ENCODE measurements at places on chromosomes 6 and 20. TPM values are rescaled to one million over a fixed set of nuclear protein-coding genes. Genes with fewer than 3 reads are reported as not detected.
A peak's percentile ranks its signal among the peaks of the same experiment; 100 is the strongest.

GRCh38 chr20:48065833-48066232 lies 280.6 kb upstream of the SULF2 start:
- DNase-seq: no peak

- no peak for DNase-seq
Measured at GRCh38 chr6:134557509-134557908, 239.6 kb upstream of the SGK1 start.

- no peak for DNase-seq
Measured at GRCh38 chr6:87932361-87932760, 115.3 kb upstream of the SPACA1 start.

DNA sequence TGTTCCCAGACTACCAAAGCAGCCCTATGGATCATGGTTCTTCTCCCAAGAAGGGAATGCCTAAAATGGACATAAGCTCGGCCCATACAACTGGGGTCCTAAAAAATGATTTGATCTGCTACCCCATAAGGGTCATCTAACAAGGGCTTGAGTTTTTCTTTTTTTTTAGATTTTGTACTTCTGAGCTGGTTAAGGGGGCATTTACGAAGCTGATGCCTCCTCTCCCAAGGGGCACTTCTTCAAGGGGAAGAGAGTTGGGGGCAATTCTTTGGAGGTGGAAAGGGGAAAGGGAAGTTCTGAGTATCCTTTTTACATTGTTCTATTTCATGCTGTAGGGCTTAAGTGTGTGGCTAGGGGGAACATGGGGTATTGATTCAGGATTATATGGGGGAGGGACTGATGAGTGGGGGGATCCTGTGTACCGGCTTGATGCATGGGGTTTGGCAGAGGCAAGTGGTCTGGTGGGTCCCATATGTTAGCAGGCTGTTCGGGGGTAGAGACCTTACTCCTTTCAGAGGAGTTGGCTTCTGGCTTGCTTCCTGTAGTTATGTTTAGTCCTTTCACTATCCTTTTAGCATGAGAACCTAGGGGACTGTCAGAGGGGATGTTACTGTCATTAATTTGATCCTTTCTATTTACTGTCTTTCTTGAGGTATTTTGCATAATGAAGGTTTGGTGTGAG lies 8.1 kb upstream of the ZNFX1 start:
- DNase-seq: no peak

DNA sequence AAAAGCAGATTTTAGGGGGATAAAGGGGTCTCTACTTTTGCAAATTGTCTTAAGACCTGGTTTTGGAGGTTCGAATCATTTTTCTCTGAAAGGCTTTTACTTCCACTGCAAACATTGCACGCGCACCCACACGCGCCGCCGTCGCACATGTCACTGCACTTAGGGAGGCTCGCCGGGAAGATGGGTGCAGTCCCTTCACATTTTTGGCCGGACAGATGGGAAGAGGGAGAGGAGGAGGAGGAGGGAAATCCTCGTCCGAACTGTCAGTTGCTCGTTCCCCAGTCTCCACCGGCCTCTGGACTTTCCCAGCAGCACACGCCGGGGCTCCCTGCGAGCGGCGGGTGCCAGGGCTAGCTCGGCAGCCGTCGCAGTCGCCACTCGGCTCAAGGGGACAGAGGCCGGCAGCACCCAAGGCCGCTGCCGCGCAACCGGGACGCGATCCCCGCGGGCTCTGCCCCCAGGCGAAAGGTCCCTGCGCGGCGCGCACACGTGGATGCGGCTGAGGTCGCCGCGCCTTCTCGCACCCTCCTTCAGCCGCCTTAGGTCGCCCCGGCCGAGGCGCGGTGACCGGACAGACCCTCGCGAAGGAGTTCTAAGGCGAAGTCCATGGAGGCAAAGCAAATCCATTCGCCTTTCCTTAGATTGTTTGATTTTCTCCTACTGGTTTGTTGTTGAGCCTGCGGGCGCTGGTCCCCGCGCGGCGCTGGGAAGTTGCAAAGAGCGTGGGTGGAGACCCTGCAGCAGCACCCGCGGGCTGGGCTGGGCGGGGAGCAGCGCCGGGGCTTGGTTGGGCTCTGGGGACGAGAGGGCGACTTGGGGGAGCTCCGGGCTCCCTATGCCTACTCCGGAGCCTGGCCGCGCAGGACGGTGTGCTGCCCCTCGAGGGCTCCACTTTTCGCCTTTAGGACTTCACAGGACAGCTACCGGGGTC lies 1.2 kb downstream of the MYB start:
- DNase-seq: peak; percentile 64

DNA sequence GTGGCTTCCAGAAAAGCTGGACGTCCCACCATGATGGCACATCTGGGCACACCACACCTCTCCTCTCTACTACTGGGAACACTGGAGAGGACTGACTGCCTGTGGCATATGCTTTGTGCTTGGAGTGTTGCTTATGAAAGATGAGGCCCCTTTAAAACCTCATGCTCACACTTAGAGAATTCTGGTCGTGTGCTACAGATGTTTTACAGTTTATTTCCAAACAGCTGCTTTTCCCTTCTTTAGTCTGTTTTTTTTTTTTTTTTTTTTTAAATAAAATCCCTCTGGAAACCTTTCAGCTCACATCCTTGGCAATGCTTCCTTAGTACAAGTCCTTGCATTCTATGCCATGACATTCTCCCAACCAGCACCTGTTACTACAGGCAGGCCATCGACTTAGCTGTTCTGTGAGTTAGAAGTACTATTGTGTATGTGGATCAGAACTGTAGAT lies 60.3 kb downstream of the BMP6 start:
- no peak for DNase-seq

DNA sequence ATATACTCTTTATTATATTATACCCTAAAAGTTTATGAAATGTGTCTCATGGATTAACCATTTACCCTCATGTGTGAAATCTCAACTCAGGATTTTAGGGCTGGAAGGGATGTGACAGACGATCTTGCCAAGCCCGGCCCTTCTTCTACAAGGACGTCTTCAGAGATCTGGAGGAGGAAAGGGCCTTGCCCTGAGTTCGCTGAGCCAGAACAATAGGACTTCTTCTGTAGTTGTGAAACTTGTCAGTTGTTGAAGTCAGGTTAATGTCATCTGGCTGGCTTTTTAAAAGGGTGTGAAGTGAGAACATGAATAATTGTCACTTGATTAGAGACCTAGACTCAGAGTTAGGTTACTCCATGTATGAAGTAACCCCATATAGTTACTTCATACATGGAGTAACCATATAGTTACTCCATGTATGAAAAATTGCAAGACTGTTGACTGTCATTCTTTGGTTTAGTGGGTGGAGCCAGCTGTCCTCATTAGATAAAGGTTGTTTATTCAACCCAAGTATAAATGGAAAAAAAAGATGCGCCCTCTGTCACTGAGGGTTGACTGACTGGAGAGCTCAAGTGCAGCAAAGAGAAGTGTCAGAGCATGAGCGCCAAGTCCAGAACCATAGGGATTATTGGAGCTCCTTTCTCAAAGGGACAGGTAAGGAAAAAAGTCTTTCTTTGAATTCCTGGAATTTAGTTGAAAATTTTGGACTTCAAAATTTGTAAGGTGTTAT lies at the start of gene ARG1:
ARG1 (plus strand) TSS at position 541 of the 730 bp plus-strand sequence; CDS start at position 598, 57 bp downstream.
- DNase-seq: no peak

- DNase-seq: no peak
Measured at GRCh38 chr6:3204921-3205320, 22.5 kb downstream of the TUBB2B start.

GRCh38 chr20:21280522-21281016 lies 22.6 kb upstream of the XRN2 start:
- DNase-seq: no peak

DNA sequence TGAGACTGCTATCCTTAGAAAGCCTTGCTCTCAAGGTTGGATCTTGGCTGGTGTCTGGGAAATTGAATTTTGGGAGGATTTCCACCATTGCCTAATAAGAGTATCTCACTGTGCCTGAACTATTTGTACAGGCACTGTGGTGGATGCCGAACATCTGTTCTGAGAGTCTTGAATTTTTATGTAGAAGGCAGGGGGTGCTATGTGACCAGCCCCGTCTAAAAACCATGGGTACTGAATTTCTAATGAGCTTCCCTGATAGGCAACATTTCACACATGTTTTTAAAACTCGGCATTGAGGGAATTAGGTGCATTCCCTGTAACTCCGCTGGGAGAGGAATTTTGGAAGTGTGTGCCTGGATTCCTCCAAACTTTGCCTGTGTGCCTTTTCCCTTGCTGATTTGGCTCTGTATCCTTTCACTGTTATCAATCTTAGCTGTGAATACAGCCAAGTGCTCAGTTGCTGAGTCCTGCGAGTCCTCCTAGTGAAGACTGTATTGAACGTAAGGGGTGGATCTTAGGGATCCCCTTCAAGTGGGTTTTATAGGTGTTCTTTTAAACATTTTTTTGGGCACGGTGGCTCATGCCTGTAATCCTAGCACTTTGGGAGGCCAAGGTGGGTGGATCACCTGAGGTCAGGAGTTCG lies 27.6 kb upstream of the SCAF8 start:
- no peak for DNase-seq

GRCh38 chr20:16552015-16552414 lies 21.2 kb downstream of the KIF16B start:
- no peak for DNase-seq

- no peak for DNase-seq
Measured at GRCh38 chr20:8007490-8007889, 12.1 kb downstream of the TMX4 start.

DNA sequence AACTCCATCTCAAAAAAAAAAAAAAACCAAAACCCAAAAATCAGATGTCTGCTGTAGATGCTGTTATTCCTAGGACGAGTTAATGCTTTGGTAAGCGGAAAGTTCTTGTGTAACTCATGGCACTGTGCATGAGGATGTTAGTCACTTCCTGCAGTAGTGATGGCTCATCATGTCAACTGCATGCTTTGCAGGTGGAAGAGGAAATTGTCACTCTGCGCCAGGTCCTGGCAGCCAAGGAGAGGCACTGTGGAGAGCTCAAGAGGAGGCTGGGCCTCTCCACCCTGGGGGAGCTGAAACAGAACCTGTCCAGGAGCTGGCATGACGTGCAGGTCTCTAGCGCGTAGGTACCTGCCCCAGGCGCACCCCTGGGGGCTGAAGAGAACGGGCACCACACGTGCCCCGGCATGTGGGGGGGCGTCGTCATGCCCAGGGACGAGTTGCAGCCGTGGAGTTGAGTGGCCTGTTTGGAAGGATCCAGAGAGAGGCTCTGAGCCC lies 8.5 kb downstream of the TPD52L2 start:
- DNase-seq: peak; percentile 69

- DNase-seq: no peak
Measured at GRCh38 chr6:138689849-138690248, 83.7 kb upstream of the CCDC28A start.

DNA sequence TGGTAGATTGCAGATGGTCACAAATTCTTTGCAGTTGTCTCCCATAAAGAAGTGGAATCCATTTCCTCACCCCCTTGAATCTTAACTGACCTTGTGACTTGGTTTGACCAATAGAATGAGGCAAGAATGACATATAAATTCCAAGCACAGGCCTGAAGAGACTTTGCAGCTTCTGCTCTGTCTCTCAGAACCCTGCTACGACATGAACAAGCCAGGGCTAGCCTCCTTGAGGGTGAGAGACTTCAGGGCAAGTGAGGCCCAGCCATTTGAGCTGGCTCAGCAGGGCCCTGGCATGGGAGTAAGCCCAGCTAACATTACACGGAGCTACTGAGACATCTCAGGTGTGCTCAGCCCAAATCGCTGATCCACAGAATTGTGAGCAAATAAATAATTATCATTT lies 216.3 kb upstream of the MAN1A1 start:
- no peak for DNase-seq

DNA sequence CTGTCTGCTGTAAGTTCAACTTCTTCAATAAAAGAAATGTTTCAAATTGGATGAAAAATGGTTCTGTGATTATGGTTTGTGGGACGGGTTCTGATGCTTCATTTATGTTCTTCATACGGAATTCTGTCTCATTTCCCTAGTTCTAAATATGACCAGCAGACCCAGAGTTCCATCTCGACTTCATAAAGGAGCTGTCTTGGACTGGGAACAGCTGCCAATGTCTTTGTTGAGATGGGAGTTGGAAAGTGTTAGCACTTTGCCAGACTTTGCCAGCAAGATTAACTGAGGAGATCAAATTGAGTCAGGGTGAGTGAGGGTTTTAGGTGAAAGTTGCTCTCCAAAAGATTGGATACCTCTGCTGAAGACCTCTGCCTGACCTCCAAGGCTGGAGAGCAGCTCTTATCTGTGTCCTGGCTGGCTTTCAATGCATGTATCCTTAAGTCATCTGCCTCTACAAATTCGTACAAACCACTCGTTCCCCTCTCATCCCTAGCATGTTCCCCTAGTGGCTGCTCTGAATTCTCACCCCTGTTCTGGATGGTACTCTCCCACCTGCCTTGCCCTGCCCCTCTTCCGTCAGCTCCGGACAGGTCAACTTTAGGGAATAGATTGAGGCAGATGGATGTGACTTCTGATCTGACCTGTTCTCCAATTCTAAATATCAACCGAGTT lies at the start of gene EFCAB8:
EFCAB8 (plus strand) TSS at position 223 of the 672 bp plus-strand sequence. CDS start 4,870 bp downstream, outside the sequence.
- no peak for DNase-seq

- DNase-seq: peak; percentile 70
Measured at GRCh38 chr20:22578221-22579118, 5.9 kb downstream of the FOXA2 start.

The KIF25 gene
- total RNA-seq: 0.56 TPM

The COL9A3 gene
- total RNA-seq: 0.89 TPM

All from lower lobe of right lung (tissue), 2 donors.